Type B pancreatic cell (in vitro differentiated cells): ENCODE measurements at places on chromosomes 16 and 17. TPM values are rescaled to one million over a fixed set of nuclear protein-coding genes. Genes with fewer than 3 reads are reported as not detected.

GFAP gene
- total RNA-seq, result 0.10 and 0.26 TPM in 2 replicates

MPV17L gene
- 7.6 and 11.5 TPM in 2 replicates for total RNA-seq

PRAC1 gene
- 0.88 TPM in 1 of 2 replicates, not detected in the other for total RNA-seq

PPP1R1B gene
- total RNA-seq, result 1.8 and 3.7 TPM in 2 replicates

- no peak for DNase-seq
Observed at GRCh38 chr16:2200313-2200712, 3.9 kb upstream of the CASKIN1 start.

DNA sequence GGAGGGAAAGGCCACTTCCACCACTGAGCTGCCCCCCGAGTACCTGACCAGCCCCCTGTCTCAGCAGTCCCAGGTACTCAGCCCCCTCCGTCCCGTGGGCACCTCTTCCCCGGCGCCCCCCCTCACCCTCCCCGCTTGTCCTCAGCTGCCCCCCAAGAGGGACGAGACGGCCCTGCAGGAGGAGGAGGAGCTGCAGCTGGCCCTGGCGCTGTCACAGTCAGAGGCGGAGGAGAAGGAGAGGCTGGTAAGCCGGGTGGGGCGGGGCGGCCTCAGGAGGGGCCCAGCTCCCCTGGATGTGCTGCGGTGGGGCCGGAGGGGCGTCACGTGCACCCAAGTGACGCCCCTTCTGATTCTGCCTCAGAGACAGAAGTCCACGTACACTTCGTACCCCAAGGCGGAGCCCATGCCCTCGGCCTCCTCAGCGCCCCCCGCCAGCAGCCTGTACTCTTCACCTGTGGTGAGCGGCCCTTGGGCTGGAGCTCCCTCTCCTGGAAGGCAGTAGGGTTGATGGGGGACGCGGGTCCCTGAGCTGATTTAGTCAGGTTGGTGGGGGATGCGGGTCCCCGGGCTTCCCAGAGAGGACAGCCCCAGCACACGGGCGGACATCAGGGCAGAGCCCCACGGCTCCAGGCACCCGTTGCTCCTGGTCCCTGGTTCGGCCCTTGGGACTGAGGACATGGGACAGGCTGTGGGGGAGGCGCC is 9.5 kb upstream of the MRPL12 start:
- DNase-seq, result no peak

DNA sequence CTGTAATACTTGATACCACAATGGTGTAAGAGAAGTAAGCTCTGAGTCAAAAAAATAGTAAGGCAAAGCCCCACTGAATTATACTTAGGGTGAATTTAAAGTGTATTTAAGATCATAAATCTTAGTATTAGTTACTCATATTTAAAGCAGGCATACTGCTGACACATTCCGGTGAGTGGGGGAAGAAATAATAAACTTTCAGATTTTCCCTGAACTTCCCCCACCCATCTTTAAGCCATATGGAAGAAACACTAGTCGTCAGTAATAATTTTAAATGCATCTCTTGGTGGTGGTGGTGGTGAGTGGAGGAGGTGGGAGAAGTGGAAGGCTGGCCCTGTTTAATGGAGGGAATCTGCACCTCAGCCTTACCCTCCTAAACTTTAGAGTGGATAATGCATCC is 20.5 kb downstream of the MPHOSPH6 start:
- no peak for DNase-seq

- no peak for DNase-seq
Observed at GRCh38 chr17:65097110-65097509, 40.1 kb upstream of the RGS9 start.

GRCh38 chr17:588519-588918 is 126.1 kb downstream of the VPS53 start:
- DNase-seq, result no peak

DNA sequence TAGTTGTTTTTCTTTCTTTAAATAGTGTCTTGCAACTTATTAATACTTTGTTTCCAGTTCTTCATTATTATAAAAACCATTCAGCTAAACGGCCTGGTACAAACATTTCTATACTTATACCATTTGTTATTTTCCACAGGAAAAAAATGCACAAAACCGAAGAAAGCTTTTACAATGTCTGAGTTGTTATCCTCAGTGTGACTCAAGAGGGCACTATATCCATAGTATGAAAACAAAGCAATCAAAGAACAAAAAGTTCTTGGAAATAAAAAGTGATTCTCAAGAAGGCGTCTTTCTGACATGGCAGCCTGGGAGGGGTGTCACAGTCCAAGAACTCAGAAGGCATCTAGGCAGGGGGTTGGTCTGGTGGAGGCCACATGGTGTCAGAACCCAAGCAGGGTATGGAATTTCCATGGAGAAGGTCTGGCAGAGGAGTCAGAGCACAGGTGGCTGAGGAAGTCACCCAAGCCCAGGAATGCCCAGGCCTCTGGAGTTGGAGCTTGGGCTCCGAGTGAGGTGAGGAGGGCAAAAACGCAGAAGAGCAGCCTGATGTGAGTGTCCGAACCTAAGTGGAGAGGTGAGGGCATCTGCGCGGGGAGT is 70.9 kb upstream of the ATP2A3 start:
- DNase-seq, result no peak

GRCh38 chr17:29216856-29217255 is 29.8 kb upstream of the CRYBA1 start:
- no peak for DNase-seq

DNA sequence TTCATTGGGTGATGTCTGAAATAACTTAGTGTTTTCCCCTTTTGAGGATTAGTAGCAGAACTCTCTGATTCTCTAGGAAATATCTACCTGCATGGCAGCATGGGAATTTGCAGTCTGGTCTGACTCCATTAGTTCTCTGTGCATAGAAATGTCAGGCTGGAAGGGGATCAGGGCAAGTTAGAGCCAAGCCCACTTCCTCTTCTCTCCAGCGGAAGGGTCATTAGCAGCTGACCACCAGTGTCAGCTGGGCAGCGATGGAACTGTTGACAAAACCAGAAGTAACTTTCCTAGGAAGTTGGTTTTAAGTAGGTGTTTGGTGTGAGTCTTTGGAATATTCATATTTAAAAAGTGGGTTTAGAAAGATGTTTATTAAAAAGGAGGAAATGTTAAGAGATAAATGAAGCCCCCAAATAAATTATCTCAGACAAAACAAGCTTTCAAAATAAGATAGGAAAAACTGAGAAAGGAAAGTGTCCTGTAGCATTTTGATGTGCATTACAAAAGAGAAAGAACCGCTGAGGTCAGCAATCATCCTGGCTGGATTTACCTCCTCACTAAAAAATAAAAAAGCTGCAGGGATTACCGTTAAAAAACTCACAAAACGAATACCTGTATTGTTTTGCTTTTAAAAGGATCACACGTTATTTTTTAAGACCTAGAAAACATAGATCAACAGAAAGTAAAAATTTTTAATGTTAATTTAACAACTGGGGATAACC is 32.4 kb upstream of the MMD start:
- DNase-seq, result no peak

GRCh38 chr17:78548725-78549124 is 28.5 kb downstream of the DNAH17 start:
- DNase-seq, result no peak

GRCh38 chr16:66406534-66407221 is 20.4 kb upstream of the BEAN1 start:
- DNase-seq, result peak; percentile 90

DNA sequence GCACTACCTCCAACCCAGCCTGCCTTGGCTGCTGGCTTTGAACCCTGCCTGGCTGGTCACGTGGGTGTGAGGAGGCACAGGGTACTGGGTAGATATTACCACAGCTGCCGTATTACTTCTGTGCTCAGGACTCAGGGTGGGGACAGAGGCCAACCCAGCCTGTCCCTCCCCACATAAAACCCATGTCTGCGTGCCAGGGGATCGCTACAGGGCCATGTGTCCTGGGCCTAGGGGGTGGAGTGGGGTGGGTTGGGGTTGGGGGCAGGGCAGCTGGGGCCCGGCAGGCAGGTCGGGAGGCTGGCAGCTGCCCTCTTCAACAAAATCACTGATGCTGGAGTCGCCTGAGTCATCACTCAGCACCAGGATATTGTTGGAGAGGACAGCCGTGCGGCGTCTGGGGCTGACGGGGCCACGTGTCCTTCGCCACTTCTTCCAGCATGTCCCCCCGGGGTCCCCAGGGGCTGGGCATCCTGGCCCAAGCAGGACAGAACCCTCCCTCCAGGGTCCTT is 39.7 kb upstream of the PVALEF start:
- no peak for DNase-seq

- DNase-seq, result no peak
Observed at GRCh38 chr16:2457267-2457666, 2.6 kb upstream of the TEDC2 start.

DNA sequence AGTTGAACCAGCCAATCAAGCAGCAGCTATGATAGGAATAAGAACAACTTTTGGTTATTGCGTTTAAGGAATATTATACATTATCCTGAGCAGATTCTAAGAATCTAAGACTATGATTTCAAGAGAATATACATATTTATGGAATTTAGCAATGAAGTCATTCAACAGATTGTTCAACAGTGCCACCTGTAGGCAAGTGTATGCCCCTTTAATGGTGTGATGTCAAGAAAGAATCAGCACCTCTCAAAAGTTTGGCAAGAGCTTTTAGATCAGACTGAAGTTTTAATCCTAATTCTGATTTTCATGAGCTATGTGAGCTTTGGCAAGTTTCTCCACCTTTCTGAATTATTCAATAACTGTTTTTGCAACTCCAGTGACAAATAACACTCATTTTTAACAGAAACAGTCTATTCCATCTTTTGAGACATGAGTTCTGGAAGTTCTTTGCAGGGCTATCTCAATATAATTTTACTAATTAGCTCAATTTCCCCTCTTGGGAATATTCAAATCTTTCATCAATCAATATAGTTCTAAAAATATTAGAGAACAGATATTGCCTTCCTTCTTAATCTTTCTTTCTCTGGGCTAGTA is 474.3 kb upstream of the TOM1L1 start:
- DNase-seq, result no peak

DNA sequence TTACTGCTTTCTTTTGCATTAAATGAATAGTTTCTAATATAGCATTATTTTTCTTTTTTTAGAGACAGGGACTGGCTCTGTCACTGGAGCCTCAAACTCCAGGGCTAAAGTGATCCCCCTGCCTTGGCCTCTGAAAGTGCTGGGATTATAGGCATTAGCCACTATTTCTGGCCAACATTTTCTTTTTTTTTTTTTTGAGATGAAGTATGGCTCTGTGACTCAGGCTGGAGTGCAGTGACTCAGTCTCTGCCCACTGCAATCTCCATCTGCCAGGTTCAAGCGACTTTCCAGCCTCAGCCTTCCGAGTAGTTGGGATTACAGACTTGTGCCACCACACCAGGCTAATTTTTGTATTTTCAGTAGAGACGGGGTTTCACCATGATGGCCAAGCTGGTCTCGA is 2.0 kb upstream of the DUXB start:
- no peak for DNase-seq

DNA sequence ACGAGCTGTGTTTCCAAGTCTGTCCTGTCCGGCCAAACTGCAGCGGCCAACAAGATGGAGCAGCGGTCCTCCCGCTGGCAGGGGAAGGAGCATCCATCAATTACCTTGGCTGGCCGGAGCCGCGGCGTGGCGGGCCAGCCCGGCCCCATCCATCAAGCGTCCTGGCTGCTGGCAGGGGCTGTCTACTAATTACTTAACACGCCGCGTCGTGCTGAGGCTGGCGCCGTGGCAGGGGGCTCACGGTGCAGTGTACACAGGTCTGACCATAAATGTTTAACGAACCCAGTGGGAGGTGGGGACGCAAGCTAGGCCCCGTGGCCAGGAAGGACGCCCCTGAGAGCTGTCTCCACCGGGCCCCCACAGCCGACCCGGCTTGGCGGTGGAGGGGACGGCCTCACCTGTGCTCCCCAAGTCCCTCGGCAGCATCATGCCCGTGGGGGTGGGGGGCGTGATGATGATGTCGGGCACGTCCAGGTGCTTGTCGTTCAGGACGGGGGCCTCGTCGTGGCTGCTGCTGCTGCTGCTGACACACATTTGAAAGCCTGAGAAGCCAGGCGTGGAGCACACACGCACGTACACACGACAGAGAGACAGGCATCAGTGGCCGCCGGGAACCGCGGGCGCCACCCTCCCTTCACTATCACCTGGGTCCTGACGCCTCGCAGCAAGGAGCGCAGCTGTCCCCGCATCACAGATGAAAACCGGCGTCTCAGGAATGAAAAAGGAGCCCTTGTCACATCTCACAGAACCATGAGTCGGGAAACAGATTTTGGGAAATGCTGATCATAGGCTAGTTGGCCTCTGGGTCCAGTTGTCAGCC is 21.2 kb upstream of the GINS2 start:
- peak; percentile 70 for DNase-seq

DNA sequence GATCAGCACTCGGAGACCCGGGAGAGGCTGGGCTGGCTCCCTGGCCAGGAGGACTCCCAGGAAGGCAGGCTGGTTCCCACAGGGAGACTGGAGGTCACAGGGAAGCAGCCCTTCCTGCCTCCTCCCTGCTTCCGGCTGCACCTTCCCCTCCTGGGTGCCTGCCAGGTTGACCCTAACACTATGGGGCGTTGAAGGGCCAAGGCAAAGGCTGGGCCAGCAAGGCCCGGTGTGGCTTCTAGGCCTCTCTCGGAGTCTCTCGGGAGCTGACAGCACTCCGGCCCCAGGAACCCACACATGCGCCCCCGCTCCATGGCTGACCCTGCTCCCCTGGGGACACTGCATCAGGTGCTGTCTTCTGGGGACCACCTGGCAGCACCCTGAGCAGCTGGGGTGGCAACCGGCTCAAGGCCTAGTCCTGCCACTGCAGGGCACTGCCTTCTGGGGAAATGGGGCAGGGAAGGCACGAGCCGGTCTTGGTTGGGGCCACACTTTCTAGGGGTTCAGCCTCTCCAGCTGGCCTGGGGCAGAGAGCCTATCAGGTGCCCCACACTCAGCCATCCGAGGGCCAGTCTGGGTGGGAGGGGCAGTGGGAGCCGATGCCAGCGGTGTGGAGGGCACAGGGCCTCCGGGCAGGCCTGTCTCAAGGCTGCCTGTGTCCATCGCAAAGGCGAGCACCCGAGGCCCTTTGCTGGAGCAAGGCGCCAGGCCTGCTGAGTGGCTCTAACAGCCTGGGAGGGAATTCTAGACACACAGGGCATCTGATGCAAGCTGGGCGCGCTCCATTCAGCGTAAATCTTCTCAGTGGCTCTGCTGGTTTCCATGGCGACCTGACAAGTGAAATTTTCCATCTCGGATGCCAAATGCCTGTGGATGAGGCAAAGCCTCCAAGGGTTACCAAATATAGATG is 5.6 kb upstream of the MTSS2 start:
- DNase-seq, result no peak

DNA sequence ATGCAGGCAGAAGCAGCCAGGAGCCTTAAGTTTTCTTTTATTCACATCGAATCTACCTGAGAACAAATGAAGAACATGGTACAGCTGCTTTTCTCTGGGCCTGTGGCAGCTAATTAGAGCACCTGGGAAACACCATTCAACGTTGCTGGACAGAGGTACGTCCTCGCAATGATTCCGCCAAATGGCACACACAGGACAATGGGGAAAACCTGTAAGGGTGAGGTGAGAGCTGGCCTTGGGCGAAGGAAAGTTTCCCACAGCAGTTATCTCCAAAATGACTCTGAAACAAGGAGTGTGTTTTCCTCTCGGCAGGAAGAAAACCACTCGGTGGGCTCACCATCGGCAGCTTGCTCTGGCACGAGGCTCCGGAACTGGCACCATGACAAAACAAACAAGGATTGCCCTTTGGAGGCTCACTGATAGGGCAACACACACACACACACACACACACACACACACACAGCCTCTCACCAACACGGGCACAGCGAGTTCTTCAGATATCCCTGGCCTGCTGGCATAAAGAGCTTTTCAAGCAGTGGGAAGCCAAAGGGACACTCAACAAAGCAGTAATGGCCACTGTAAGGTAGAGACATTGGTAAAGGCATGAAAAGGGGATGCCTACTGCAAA is 73.7 kb downstream of the ZFHX3 start:
- no peak for DNase-seq
